ENCODE measurements at places on chromosomes 2 and 18.

- DNase-seq: no peak
Measured at GRCh38 chr2:101710036-101710435, 12.5 kb downstream of the MAP4K4 start.

DNA sequence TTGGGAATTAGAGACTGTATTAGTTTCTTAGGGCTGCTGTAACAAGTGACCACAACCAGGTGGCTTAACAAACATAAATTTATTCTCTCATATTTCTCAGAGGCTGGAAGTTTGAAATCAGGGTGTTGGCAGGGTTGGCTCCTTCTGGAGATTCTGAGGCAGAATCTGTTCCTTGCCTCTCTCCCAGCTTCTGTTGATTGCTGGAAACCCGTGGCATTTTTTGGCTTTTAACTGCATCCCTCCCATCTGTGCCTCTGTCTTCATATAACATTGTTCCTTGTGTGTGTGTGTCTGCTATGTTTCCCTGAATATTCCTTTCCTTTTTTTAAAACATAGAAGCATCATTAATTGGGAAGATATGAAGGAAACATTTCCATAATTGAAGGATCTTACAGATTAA, 448.1 kb upstream of the DCC start:
- DNase-seq: no peak

- DNase-seq: no peak
Measured at GRCh38 chr18:8030201-8030600, 463.1 kb downstream of the PTPRM start.

DNA sequence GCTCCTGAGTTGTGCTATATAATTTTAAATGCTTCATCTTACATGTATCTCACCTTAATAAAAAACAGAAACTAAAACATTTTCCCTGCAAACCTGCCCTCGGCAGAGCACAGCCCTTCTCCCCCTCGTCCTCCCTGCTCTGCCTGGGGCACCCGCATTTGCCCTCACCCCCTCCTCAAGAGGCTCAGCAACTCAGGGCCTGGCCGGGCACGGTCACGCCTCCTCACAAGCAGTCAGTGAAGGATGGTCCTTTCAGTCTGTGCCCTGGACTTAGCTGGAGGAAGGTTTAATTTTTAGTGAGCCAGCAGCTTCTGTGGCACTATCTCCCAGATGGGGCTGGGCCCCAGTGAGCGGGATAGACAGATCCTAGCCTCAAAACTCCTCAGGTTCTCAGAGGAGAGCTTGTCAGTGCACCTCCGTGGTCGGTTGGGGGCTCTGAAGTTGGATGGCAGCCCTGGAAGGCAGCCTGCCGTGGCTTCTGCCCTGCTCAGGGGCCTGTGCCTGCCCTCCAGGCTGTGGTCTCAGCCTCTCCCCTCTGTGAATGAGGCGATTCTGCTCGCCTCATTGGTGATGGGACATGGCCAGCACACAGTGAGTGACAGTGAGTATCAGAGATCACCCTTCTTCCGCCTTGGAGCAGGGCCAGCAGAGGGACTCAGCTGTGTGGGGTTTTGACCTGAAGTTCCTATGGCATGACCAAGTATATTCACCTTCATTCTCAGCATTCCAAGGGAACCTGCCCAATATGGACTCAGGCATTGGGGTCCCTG, 56.3 kb upstream of the AFF3 start:
- no peak for DNase-seq
